Stimulated activated CD4-positive, alpha-beta T cell treated with anti-CD3 and anti-CD28 coated beads, Interleukin-2, amount 100 ng/mL, for 48 hours (primary cell): ENCODE measurements at places on chromosomes 4 and X.
A peak's percentile ranks its signal among the peaks of the same experiment; 100 is the strongest.

GRCh38 chrX:24202465-24203031 lies 53.0 kb downstream of the ZFX start:
- DNase-seq, result no peak

DNA sequence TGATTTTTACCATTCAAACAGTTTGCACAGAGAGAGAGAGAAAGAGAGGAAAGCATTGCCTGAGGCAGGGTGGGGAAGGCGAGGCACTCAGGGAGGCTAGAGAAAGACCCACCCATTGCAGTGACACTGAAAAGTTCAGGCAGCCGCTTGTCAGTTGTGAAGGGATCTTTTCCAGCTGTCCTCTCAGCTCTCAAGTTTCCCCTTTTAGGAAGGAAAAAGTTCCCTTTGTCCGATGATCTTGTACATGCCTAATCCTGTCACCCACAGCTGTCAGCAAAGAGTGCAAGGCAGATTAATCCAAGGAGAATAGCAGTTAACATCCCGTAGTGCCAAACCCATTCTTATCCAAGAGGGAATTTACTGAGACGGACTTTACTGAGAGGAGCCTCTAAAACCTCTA lies 255.0 kb downstream of the MAGEB5 start:
- no peak for DNase-seq

DNA sequence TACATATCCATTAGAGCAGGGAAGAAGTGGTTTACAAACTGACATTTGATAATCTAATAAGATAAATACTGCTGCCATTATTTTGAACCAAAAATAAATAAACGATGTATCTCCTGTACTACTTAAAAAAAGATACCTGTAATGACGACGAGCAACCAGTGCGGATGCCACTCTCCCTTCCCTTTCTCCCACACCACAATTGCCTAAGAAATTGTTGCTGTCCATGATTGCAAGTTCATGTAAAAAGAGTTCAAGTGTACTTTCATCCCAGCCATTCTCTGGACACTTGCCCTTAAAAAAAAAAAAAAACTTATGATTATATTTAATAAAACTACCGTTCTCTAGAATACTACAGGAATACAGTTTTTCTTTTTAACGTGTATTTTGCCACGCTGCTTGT lies 1.4 kb downstream of the SEPSECS start:
- DNase-seq, result no peak

- no peak for DNase-seq
Measured at GRCh38 chr4:661231-661630, 12.8 kb downstream of the ATP5ME start.

DNA sequence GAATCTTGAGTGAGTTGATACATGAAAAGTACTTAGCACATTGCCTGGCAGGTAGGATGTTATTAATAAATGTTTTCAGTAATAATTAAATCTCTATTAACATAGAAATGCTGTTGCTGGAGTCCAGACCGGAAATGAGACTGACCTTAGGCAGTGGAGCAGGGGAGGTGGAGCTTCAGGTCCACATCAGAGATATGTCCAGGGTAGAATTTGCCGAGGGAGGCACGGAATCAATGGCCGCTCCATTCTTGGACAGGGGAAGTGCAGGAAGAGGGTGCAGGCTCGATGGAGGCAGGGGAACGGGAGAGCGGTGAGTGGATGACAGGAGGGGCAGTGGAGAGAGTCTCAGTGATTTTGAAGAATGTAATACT lies 107.3 kb downstream of the GATB start:
- no peak for DNase-seq

GRCh38 chr4:140427919-140428471 lies 547 bp upstream of the CLGN start:
- no peak for DNase-seq

- no peak for DNase-seq
Measured at GRCh38 chrX:130543603-130544325, 142.0 kb downstream of the RBMX2 start.

GRCh38 chr4:14177987-14178386 lies 550.5 kb upstream of the BOD1L1 start:
- DNase-seq, result no peak

GRCh38 chr4:183602557-183603027 lies 56.4 kb downstream of the RWDD4 start:
- DNase-seq, result no peak

- DNase-seq, result no peak
Measured at GRCh38 chr4:60194214-60194613, 1005.9 kb upstream of the ADGRL3 start.

DNA sequence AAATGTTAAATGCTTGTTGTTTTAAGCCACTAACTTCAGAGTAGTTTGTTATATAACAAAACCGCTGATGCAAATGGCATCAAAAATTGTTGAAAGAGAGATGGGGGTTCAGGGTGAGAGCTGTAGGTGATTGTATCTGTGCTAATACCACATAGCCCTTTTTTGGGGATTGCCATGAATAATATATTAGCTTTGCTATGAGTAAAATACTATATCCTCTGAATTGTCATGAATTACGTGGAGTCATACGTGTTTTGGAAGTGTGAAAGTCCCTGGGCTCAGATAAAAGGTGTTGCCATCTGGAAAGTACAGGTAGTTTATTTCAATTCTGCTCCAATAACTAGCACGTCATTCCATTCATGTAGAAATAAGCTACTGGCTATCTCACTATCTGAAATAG lies 30.6 kb downstream of the DYNLT3 start:
- no peak for DNase-seq

DNA sequence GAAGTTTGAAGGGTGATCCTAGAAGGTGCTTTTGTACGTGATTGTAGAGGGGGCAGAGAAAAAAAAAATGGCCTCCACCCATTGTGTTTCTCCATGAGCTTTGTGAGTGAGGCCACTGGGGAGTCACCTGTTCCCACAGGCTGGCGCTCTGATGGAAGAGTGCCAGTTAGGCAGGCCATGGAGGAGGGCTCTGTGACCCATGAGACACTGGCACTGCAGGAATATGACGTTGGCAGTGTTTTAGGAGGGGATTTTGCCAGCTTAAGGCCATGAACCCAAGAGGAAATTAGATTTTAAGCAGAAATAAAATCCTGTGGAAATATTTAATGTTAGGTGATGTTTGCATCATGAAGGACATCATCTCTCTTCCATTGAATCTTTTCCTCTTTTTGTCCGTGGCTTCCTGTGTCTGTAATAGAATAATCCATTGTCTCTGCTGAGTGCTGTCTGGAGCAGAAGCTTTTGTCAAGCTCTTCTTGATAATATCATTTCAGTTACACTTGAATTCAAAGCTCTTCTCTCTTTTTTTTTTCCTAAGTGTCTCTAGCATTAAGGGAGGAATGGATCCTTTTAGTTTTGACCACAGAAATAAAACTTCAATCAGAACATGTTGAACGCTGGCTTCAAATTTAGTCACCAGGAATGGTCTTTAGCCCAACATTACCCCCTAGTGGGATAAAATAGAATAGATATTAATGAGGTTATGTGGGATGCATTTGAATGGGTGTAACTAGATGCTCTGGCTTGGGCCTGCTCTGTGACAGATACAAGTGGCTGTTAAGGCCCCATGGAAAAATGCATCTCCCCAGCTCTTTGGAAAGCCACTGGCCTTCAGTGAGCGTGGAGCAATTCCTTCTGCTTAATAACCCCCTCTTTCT lies 41.0 kb upstream of the UCP1 start:
- DNase-seq, result no peak

DNA sequence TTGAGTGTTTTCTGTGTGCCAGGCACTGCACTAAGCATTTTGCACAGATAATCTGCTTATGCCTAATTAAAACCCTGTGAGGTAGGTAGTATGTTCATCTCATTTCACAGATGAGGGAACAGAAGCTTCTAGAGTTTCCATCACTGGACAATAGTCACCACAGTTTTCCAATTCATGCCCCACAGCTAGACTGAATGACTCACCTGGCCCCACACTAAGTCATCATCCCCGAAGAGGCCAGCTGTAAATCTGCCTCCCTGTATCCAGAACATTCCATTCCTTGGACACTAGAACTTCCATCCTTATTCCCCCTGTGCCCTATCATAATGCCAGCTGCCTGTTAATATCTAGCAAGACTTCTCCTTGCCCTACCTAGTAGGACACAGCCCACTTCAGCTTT lies 40.9 kb upstream of the NYX start:
- no peak for DNase-seq

GRCh38 chr4:24372881-24373280 lies 211.5 kb downstream of the DHX15 start:
- DNase-seq, result no peak

DNA sequence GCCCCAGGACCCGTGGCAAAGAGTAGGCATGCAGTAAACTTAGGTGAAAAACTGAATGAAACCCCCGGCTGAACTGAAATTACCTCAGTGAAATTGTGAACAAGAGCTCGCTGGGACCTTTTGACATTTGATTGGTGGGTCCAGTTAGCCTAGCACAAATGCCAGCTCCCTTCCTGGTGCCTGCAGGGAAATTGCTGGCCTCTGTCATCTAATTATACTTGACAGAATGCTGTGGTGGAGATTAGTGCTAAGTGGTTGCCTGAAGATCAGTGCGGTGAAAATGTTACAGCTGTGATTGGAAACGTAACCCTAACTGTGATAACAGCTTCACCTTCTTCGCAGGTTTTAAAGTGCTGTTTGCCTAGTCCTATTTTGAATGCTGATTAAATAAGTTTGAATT lies 43.0 kb downstream of the ADD1 start:
- DNase-seq, result no peak

DNA sequence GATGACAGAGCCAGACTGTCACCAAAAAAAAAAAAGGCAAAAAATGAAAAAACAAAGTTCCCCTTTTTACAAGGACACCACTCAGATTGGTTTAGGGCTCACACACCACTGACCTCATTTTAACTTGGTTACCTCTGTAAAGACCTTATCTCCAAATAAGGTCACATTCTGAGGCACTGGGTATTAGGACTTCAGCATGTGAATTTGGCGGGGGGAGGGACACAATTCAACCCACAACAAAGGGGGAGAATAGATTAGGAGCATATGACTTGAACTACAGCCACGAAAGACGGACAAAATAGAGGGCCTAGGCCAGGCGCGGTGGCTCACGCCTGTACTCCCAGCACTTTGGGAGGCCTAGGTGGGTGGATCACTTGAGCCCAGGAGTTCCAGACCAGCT lies 31.0 kb upstream of the ARAF start:
- no peak for DNase-seq

GRCh38 chr4:72604324-72604723 lies 35.3 kb upstream of the ADAMTS3 start:
- no peak for DNase-seq

GRCh38 chrX:1609311-1609710 lies 5.5 kb upstream of the ASMT start:
- DNase-seq, result no peak

- DNase-seq, result peak; percentile 67
Measured at GRCh38 chr4:3047464-3048286, 26.7 kb downstream of the HTT-AS start.

GRCh38 chrX:108511721-108512120 lies 72.1 kb downstream of the COL4A5 start:
- DNase-seq, result no peak

DNA sequence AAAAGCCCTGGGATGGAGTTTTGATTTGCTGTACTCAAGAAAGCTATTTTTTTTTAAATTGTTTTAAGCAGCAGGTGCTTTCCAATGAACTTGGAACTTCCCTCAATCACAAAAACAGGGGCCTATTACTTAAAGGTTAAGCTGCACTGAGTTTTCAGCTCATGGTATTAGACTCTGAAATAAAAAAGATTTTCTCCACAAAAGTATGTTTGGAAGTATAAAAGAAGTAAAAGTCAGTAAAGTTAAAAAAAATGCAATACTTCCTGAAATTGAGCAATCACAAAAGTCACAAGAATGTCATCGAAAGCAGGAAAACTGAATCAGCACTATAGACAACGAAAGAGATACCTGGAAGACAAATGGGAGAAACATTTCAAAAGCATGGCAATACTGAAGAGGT lies 38.9 kb upstream of the PLAC8 start:
- DNase-seq, result no peak

GRCh38 chr4:113840861-113841260 lies 79.3 kb upstream of the CAMK2D start:
- no peak for DNase-seq

GRCh38 chr4:165872461-165873297 lies at the start of gene TLL1:
Gene TLL1 (plus strand): TSS chr4:165873237. CDS start chr4:165873905, 668 bp downstream.
- no peak for DNase-seq

DNA sequence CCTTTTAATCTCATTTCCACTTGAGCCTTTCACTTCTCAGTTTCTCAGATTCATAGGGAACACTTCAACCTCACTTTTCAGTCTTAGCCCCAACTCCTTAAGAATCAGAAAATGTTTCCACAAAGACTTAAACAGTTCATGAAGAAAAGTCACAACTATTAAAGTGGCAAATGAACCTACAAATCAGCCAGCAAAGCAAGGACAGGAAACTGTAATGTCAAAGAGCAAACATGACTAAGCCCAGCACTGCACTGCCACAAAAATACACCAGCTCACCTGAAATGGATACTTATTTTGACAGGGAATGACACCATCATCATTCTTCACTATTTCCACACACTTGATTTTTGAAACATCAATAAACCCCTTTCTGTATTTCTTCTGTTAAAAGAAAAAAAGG lies 41.8 kb upstream of the TXK start:
- DNase-seq, result no peak

- no peak for DNase-seq
Measured at GRCh38 chrX:16950423-16950822, 4.0 kb downstream of the REPS2 start.

- DNase-seq, result no peak
Measured at GRCh38 chr4:141645611-141646340, 9.4 kb downstream of the IL15 start.

DNA sequence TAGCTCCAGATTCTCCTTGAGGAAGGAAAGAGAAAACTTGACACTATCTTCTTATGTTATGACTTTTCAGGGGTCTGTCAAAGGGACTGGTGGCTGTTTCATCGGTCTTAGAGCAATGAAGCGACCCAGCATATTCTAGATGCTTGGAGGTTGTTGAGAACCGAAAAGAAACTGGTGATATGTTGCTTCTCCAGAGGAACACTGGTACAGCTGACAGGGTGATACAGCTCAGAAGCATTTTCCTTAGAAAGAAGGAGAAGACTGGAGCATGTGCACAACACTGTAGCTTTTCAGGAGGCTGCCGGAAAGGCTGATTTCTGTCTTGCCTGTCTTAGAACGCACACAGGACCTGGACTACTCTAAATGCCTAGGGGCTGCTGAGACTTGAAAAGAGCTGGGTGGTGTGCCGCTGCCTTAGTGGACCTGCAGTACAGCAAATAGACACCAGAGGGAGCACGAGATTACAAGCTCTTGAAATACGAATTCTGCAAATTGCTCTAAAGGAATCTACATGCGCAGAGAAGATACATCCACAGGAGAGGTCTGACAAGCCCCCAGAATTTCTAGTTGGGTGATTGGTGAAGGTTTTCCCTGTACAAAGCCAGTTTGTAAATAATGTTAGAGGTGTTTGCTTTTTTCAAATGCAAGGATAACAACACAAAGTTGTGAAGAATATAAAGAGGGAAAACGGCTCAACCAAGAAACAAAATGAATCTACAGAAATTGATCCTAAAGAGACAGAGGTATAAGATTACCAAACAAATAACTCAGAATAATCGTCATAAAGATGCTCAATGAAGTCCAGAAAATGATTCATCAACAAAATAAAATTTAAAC lies 223.1 kb upstream of the DMD start:
- peak; percentile 28 for DNase-seq

GRCh38 chr4:121726642-121727268 lies 30.0 kb upstream of the ANXA5 start:
- no peak for DNase-seq
